ENCODE measurements at places on chromosomes 7 and 10.

DNA sequence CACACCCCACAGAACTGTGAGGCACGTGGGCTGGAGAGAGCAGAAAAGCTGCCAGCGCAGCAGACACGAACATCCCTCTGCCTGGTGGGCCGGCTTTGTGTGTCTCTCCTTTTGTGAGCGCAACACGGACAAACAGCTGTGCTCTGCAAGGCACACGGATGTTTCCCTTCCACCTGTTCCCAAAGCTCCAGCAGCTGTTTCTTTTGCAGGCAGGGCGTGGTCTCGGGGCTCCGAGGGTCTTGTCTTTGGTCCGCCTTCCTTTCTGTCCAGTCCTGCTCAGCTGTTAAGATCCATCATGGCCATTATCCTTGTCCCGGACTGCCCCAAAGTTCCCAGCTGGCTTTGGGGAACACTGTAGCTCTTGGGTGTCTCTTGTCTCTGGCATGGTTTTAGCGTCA is 32.7 kb upstream of the SH2B2 start:
- DNase-seq: no peak

DNA sequence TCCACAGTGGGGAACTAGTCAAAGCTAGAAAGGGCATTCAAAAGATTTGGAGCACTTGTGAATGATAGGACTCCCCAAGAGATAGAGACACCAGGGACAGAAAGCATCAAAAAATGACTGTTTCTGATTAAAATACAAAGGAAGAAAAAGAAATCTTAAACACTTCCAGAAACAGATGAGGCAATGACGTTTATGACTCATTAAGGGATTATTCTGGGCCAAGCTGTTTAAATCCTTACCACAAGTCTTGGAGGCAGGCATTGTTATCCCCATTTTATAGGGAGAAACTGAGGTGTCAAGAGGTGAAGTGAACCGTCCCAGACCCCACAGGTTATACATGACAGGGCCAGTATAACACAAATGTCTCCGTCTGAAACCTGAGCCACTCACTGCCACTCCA is 68.3 kb upstream of the AMPH start:
- no peak for DNase-seq

GRCh38 chr7:113460067-113460466 is 341.7 kb upstream of the SMIM30 start:
- no peak for DNase-seq

- DNase-seq: no peak
Observed at GRCh38 chr7:80140388-80140787, 5.8 kb downstream of the GNAI1 start.

- peak; percentile 65 for DNase-seq
Observed at GRCh38 chr10:97333601-97334369, 744 bp downstream of the FRAT2 start.
